Body of pancreas (tissue), 4 donors: ENCODE measurements at places on chromosomes 13 and 19. TPM values are rescaled to one million over a fixed set of nuclear protein-coding genes. Genes with fewer than 3 reads are reported as not detected.
A peak's percentile ranks its signal among the peaks of the same experiment; 100 is the strongest.

- no peaks in the 10 kb centered on the region for H3K36me3 ChIP-seq
- H3K4me1 ChIP-seq, result peaks cover 29% of the 10 kb centered on the region
- DNase-seq, result no peak
- no peak overlapping the region for H3K4me3 ChIP-seq
- H3K27ac ChIP-seq, result no peak overlapping the region
- no peaks in the 10 kb centered on the region for H3K27me3 ChIP-seq
Measured at GRCh38 chr19:13997631-13997962, 8.5 kb downstream of the RFX1 start.

GRCh38 chr13:79011179-79011578 is 352.2 kb upstream of the OBI1 start:
- no peaks in the 10 kb centered on the region for H3K27me3 ChIP-seq
- DNase-seq, result no peak
- no peaks in the 10 kb centered on the region for H3K36me3 ChIP-seq
- H3K4me1 ChIP-seq, result no peaks in the 10 kb centered on the region
- H3K27ac ChIP-seq, result no peak overlapping the region

DNA sequence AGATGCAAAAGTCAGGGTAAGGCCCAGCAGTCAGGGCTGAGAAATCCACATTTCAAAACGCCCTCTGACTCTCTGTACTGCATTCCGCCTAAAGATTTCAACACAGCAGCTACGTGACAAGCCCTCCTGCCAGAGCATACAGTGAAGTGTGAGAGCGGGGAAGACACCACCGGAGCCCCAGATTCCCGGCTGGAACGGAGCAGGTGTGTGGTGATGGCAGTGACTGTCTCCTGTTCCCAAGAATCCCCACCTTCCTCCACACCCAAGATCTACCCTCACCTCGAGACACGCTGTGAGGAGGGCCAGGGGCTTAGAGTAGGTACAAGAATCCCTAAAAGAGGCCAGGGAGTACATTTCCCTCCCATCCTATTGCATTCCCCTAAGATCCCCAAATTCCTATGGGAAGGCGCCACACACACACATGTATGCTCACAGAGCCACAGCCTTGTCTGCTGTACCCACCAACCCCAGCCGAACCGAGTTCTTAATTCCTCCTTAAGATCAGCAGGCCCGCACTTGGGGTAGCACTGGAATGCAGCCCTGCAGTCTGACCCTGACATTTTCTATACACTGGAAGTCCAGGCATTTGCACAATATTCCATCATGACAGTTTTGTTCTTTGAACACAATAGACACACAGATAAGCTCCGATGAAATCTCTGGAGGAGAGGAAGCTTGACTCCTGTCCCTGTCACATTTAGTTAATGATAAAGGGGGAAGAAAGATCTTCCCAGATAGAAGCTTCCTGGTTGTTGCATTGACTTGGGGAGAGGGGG is 102.9 kb downstream of the FOXO1 start:
- H3K27ac ChIP-seq, result peak overlapping the region; percentile 34
- peaks cover 65% of the 10 kb centered on the region for H3K4me1 ChIP-seq

DNA sequence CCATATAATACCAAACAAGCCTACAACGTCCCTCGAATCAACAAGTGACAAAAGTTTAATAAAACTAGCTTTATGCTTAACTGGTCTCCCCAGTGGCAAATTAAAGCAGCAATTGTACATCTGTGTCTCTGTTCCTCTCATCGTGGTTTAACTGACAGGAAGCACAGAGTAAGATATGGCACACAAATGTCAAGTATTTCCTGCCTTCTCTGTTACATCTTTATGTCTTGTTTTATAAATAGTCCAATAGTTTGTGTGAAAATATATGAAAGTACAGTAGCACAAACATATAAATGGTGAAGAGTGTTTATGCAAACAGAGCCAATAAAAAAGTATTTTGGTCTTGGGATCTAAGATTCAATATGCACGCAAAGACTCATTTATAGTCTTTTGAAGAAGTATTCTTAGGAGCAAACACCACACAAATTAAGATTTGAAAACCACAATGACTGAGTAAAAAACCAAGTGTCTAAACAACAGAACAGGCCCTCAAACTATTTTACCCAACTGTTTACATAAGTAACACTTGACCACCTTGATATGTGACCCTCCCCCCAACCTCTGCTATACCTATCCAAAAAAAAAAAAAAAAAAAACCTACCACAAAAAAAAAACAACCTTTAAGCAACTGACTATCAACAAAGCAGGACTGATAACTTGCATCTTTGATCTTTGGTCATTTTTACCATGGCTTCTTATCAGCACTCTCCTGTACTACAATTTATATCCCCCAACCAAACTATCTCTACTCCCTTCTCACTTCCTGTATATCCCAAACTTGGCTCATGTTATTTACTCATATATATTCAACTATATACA is 14.0 kb downstream of the ELF1 start:
- H3K4me1 ChIP-seq, result peaks cover 75% of the 10 kb centered on the region
- no peaks in the 10 kb centered on the region for H3K36me3 ChIP-seq
- no peak overlapping the region for H3K4me3 ChIP-seq
- no peak for DNase-seq

GRCh38 chr13:24194447-24194846 is 33.9 kb downstream of the SPATA13 start:
- H3K4me3 ChIP-seq, result no peak overlapping the region
- no peak for DNase-seq
- peaks cover 81% of the 10 kb centered on the region for H3K4me1 ChIP-seq
- no peaks in the 10 kb centered on the region for H3K36me3 ChIP-seq
- no peaks in the 10 kb centered on the region for H3K27me3 ChIP-seq

DNA sequence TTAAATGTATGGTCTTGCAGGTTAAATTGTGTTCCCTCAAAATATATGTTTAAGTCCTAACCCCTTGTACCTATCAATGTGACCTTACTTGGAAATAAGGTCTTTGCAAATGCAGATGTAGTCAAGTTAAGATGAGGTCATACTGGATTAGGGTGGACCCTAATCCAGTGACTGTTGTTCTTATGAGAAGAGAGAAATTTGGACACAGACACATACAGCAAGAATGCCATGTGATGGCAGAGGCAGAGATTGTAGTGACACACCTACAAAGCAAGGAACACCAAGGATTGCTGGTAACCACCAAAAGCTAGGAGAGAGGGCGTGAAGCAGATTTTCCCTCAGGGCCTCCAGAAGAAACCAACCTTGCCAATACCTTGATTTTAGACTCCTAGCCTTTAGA is 50.2 kb downstream of the LACC1 start:
- H3K27me3 ChIP-seq, result no peaks in the 10 kb centered on the region
- no peak overlapping the region for H3K27ac ChIP-seq
- no peak overlapping the region for H3K4me3 ChIP-seq

The IZUMO1 gene
- 14.5 TPM for total RNA-seq

The FFAR2 gene
- total RNA-seq, result not detected
